Small intestine (tissue), 16 donors: ENCODE measurements at places on chromosomes 12 and 14. TPM values are rescaled to one million over a fixed set of nuclear protein-coding genes. Genes with fewer than 3 reads are reported as not detected.

DCD gene
- not detected for polyA plus RNA-seq

KRT73 gene
- not detected for polyA plus RNA-seq

OR10G2 gene
- not detected for polyA plus RNA-seq

GRCh38 chr14:74293606-74294005, 9.1 kb downstream of the ABCD4 start:
- no peaks in the 10 kb centered on the region for H3K27me3 ChIP-seq
- H3K4me1 ChIP-seq: no peaks in the 10 kb centered on the region
- peaks cover 11% of the 10 kb centered on the region for H3K36me3 ChIP-seq

GRCh38 chr12:34287986-34288962, 266.0 kb downstream of the ALG10 start:
- no peaks in the 10 kb centered on the region for H3K36me3 ChIP-seq
- H3K27me3 ChIP-seq: no peaks in the 10 kb centered on the region
- no peak overlapping the region for H3K27ac ChIP-seq
- H3K4me3 ChIP-seq: no peak overlapping the region
- no peaks in the 10 kb centered on the region for H3K4me1 ChIP-seq

DNA sequence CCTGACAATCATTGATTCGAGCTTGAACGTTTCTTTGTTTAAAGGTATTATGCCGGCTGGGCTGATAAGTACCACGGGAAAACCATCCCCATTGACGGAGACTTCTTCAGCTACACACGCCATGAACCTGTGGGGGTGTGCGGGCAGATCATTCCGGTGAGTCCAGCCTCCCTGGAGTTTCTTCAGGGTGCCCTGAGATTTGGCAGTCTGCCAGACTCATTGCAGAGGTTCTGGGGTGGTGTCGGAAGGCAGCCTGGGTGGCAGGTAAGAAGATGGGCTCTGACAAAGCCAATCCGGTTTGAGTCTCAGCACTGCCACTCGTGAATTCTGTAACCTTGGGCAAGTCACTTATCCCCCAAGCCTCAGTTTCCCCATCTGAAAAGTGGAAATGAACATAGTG, 23.0 kb downstream of the ALDH2 start:
- H3K36me3 ChIP-seq: peaks cover 17% of the 10 kb centered on the region
- H3K4me1 ChIP-seq: no peaks in the 10 kb centered on the region
- H3K27ac ChIP-seq: no peak overlapping the region
- DNase-seq: no peak
- H3K4me3 ChIP-seq: no peak overlapping the region

- no peak overlapping the region for H3K4me3 ChIP-seq
- H3K27me3 ChIP-seq: no peaks in the 10 kb centered on the region
- no peak for DNase-seq
- no peak overlapping the region for H3K27ac ChIP-seq
- no peaks in the 10 kb centered on the region for H3K4me1 ChIP-seq
- H3K36me3 ChIP-seq: no peaks in the 10 kb centered on the region
Measured at GRCh38 chr14:80427101-80427500, 215.8 kb upstream of the DIO2 start.

DNA sequence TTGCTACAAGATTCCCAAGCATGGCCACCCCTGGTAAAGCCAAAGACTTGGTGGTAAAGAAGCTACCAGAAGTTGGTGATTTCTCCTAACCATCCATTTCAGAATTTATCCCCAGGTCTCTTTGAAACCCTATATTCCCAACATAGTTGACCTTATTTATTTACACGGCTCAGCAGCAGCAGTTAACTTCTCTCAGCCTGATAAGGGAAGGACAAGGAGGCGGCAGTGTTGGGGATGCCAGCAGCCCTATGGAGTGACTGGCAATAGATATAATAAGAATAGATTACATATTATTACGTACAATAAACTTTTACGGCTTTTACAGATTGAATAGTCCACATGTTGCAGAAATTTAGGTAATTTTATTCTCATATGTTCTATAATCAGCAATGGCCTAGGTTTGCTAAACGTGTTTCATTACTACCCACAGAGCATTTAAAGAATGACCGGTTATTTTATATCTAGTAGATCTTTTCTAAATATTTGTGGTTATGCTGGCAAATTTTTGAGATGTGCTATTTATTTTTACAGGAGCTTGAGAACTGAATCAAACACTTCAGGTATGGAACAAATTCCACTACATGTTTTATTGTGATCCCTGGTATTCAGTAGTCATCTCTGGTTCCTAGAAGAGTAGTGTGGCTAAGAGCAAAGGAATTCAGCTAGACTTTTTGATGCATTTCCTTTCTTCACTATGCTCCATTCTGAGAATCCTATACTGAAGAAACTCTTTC, 19.8 kb upstream of the PALS1 start:
- DNase-seq: peak; percentile 23
- H3K27me3 ChIP-seq: no peaks in the 10 kb centered on the region
- H3K4me3 ChIP-seq: no peak overlapping the region
- H3K4me1 ChIP-seq: no peaks in the 10 kb centered on the region
- H3K27ac ChIP-seq: no peak overlapping the region

DNA sequence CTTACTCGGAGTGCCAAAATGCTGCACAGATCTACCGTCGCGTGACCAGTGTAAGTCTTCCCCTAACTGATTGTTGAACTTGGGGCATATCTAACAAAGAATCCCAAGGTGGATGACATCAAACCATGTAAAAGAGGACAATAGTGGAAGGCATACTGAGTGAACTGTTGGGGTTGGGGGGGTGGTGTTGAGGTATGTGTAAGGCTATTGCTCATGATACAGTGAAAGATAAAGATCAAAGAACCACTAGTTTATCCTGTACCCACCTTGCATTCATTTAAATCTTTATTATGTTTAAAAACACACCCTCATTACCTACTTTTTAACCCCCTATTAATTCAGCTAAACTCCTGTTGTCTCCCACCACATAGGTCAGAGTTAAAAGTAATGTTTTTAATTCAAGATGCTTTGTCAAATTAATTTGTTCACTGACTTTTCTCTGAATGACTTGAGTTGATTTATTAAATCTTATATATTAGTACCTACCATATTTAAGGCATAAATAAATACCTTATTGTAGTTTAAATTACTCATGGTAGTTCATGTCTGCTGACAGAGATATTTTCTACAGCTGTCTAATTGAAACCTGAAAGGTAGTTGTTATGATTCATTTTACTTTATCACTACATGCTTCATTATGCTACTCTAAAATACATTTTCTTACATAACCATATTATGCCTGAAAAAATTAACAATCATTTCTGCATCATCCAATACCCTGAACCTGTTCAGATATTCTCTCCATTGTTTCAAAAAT, 77.9 kb downstream of the WNK1 start:
- H3K36me3 ChIP-seq: peaks cover 16% of the 10 kb centered on the region
- no peak for DNase-seq
- no peak overlapping the region for H3K27ac ChIP-seq
- no peaks in the 10 kb centered on the region for H3K4me1 ChIP-seq

- no peak overlapping the region for H3K4me3 ChIP-seq
- H3K4me1 ChIP-seq: peaks cover 9% of the 10 kb centered on the region
- DNase-seq: no peak
- H3K27me3 ChIP-seq: no peaks in the 10 kb centered on the region
- H3K27ac ChIP-seq: no peak overlapping the region
- H3K36me3 ChIP-seq: no peaks in the 10 kb centered on the region
Measured at GRCh38 chr12:50013361-50014147, 11.7 kb downstream of the RACGAP1 start.

GRCh38 chr12:23350808-23351207, 598.7 kb downstream of the SOX5 start:
- H3K4me1 ChIP-seq: no peaks in the 10 kb centered on the region
- no peaks in the 10 kb centered on the region for H3K27me3 ChIP-seq
- H3K4me3 ChIP-seq: no peak overlapping the region
